ENCODE measurements at places on chromosomes 6 and 20.

DNA sequence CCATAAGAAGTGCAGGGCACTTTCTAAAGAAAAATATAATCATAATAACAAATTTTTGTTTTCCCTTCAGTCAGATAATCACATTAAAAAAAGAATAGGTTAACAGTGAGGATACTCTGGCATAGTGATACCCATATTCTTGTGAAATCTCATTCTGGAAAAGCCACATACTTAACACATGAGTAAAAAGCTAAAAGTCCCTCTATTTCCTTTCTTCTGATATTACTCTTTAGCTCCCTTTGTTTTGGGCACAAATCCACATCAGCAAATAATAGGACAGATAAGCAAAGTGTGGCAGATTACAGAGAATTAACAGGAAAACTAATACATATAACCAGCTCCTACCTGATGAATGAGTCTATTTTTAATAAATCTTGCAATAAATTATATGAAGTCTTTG is 15.8 kb downstream of the SHPRH start:
- H3K36me3 ChIP-seq = peaks cover 4% of the 10 kb centered on the region
- H3K4me3 ChIP-seq = no peak overlapping the region
- DNase-seq = no peak
- no peak overlapping the region for H3K27ac ChIP-seq
- no peaks in the 10 kb centered on the region for H3K4me1 ChIP-seq

GRCh38 chr6:98941319-98941718 is 6.4 kb downstream of the FBXL4 start:
- H3K27ac ChIP-seq = no peak overlapping the region
- H3K27me3 ChIP-seq = no peaks in the 10 kb centered on the region
- H3K36me3 ChIP-seq = no peaks in the 10 kb centered on the region
- no peak overlapping the region for H3K4me3 ChIP-seq
- H3K4me1 ChIP-seq = no peaks in the 10 kb centered on the region
- no peak for DNase-seq

DNA sequence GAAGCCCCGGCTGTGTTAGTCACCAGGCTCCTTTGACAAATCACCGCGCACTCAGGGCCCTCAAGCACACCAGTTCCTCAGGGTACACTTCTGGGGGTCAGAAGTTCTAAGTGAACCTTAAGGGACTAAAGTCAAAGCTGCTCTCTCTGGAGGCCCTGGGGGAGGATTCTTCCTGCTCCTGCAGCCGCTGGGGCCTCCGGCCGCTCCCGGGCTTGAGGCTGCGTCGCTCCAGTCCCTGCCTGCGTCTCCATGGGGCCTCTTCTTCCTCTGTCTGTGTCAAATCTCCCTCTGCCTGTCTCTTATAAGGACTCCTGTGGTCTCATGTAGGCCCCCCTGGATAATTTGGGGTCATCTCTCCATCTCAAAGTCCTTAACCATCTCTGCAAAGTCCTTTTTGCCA is 18.1 kb upstream of the GATA5 start:
- H3K27ac ChIP-seq = no peak overlapping the region
- no peaks in the 10 kb centered on the region for H3K36me3 ChIP-seq
- peaks cover 53% of the 10 kb centered on the region for H3K27me3 ChIP-seq
- DNase-seq = no peak
- no peaks in the 10 kb centered on the region for H3K4me1 ChIP-seq

DNA sequence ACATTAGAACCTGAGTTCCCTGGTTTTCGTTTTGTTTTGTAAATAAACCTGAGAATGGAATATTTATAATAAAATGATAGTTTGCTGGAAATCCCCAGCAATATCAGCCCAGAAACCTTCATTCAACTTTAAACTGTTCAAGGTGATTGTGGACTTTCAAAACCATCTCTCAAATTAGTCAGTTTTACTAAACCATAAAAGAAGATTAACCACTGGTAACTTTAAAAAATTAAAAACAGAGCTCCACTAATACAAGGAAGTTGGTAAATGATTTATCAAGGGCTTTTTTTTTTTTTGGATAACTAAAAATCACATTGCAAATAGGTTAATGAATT is 10.0 kb downstream of the MBOAT1 start:
- no peaks in the 10 kb centered on the region for H3K27me3 ChIP-seq
- no peaks in the 10 kb centered on the region for H3K36me3 ChIP-seq
- no peak for DNase-seq

- no peaks in the 10 kb centered on the region for H3K4me1 ChIP-seq
- H3K27me3 ChIP-seq = no peaks in the 10 kb centered on the region
- no peak for DNase-seq
- no peak overlapping the region for H3K27ac ChIP-seq
- no peaks in the 10 kb centered on the region for H3K36me3 ChIP-seq
These were observed 32.8 kb upstream of the SSTR4 start for GRCh38 chr20:23002276-23002675.

DNA sequence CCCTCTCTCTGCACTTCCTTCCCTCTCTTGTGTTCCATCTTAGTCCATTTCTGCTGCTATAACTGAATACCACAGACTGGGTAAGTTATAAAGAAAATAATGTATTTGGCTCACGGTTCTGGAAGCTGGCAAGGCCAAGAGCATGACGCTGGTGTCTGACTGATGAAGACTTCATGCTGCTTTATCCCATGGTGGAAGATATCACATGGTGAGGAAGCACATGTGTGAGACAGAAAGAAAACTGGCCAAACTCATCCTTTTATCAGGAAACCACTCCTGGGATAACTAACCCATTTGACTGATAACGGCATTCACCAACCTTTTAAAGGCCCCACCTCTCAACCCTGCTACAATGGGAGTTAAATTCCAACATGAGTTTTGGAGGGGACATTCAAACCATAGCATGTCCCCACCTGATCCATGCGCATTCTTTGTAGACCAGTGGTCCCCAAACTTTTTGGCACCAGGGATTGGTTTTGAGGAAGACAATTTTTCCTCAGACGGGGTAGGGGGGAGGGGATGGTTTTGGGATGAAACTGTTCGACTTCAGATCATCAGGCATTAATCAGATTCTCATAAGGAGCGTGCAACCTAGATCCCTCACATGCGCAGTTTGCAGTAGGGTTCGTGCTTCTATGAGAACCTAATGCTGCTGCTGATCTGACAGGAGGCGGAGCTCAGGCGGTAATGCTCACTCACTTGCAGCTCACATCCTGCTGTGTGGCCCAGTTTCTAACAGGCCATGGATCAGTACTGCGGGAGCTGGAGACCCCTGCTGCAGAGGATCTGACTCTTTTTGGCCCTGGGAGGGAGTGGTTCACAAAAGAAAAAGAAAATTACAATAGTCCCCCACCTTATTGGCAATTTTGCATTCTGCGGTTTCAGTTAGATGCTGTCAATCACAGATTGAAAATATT is 71.7 kb upstream of the RNF24 start:
- peaks cover 9% of the 10 kb centered on the region for H3K4me1 ChIP-seq
- peaks cover 4% of the 10 kb centered on the region for H3K27me3 ChIP-seq
- no peak overlapping the region for H3K4me3 ChIP-seq
- no peaks in the 10 kb centered on the region for H3K36me3 ChIP-seq
- no peak overlapping the region for H3K27ac ChIP-seq

DNA sequence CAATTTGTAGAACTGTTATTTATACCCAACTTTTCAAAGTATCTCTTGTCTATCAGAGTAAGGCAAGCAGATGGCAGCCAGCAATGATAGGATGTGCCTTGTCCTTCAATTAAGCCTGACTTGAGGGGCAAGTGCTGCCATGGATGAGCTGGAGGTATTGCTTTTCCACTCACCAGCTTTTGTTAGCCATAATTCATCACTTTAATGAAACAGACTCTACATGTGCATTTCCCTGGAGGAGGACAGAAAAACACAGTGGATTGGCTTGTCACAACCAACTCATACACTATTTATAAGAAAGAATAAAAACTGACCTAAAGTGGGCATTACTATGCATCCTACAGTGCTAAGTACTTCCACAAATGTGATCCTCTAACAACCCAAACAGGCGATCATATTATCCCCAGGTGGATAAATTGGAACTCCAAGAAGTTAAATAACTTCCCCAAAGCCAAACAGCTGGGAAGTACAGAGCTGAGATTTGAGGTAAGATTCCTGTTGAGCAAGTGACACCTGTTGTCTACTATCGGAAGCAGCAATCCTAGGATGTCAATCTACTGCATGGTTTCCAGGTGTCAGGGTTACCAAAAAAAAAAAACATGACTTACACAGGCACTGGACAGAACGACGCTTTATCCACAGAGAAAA is 73.9 kb upstream of the NRSN1 start:
- no peak for DNase-seq
- H3K36me3 ChIP-seq = no peaks in the 10 kb centered on the region
- H3K4me3 ChIP-seq = no peak overlapping the region
- no peak overlapping the region for H3K27ac ChIP-seq
- no peaks in the 10 kb centered on the region for H3K4me1 ChIP-seq

DNA sequence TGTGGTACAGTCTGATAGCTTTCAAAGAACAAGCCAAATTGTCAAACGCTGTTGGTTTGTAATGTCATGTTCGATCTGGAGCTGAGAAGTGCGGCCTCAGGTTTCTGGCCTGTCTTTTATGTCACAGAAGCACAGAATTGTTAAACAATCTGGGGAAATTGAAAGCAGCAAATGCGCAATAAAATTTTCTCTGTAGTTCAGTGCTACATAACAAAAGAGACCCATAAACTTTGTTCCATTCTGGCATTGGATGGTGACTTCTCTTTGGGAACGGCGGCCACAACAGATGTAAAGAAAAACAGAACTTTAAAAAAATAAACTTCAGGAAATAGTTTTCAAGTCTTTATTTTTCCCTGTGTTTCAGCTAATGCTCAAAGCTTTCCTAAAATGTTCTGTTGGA is 106.9 kb downstream of the PRL start:
- H3K27ac ChIP-seq = no peak overlapping the region
- no peaks in the 10 kb centered on the region for H3K27me3 ChIP-seq
- no peaks in the 10 kb centered on the region for H3K4me1 ChIP-seq
- H3K4me3 ChIP-seq = no peak overlapping the region

- no peaks in the 10 kb centered on the region for H3K4me1 ChIP-seq
- H3K36me3 ChIP-seq = peaks cover 39% of the 10 kb centered on the region
- no peak for DNase-seq
- no peak overlapping the region for H3K4me3 ChIP-seq
- H3K27ac ChIP-seq = no peak overlapping the region
- H3K27me3 ChIP-seq = no peaks in the 10 kb centered on the region
These were observed 67.9 kb downstream of the EZR start for GRCh38 chr6:158751224-158751623.

GRCh38 chr6:3282476-3283236 is 23.9 kb downstream of the PSMG4 start:
- no peak for DNase-seq
- H3K4me3 ChIP-seq = no peak overlapping the region
- no peaks in the 10 kb centered on the region for H3K27me3 ChIP-seq
- H3K27ac ChIP-seq = no peak overlapping the region
- peaks cover 13% of the 10 kb centered on the region for H3K36me3 ChIP-seq

GRCh38 chr6:37922563-37922962 is 103.0 kb downstream of the ZFAND3 start:
- no peak overlapping the region for H3K27ac ChIP-seq
- no peaks in the 10 kb centered on the region for H3K27me3 ChIP-seq
- no peak for DNase-seq
- peaks cover 10% of the 10 kb centered on the region for H3K4me1 ChIP-seq
- no peaks in the 10 kb centered on the region for H3K36me3 ChIP-seq
- H3K4me3 ChIP-seq = no peak overlapping the region

DNA sequence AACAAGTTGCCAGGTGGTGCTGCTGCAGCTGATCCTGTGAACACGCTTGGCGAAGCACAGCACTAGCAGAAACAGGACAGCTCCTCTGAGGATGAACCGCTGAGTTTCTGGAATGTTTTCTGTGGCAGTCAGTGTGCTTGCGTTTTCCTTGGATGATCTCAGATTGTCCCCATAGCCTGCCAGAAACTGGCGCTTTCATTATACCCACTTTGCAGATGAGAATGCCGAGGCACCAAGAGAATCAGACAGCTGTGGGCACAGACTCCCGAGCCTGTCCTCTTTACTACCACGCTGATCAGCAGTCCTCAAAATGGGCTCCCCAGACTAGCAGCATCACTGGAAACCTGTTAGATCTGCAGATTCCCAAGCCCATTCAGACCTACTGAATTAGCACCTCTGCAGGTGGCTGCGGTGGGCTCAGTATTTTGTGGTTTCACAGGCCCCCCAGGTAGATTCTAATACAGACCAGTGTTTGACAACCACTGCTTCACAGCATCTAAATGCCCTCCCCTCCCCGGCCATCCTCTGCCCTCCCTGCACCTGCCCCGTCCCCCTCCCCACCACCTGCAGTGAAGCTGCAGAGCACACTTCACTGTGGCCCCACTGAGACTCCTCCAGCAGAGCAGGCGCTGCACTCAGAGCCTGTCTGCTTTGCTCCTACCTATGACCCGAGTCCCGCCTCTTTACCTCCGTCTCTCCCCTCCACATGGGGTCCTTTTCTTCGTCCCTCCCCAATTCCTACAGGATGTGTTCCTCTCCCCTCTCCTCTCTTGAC is 29.6 kb downstream of the SPATA2 start:
- H3K27me3 ChIP-seq = no peaks in the 10 kb centered on the region
- DNase-seq = no peak
- H3K4me1 ChIP-seq = peaks cover 4% of the 10 kb centered on the region

GRCh38 chr20:7772371-7772770 is 167.9 kb downstream of the HAO1 start:
- no peak overlapping the region for H3K4me3 ChIP-seq
- no peaks in the 10 kb centered on the region for H3K36me3 ChIP-seq

- H3K27ac ChIP-seq = no peak overlapping the region
- H3K4me3 ChIP-seq = no peak overlapping the region
- DNase-seq = no peak
These were observed 152.7 kb upstream of the FKBP1C start for GRCh38 chr6:63058601-63059000.

DNA sequence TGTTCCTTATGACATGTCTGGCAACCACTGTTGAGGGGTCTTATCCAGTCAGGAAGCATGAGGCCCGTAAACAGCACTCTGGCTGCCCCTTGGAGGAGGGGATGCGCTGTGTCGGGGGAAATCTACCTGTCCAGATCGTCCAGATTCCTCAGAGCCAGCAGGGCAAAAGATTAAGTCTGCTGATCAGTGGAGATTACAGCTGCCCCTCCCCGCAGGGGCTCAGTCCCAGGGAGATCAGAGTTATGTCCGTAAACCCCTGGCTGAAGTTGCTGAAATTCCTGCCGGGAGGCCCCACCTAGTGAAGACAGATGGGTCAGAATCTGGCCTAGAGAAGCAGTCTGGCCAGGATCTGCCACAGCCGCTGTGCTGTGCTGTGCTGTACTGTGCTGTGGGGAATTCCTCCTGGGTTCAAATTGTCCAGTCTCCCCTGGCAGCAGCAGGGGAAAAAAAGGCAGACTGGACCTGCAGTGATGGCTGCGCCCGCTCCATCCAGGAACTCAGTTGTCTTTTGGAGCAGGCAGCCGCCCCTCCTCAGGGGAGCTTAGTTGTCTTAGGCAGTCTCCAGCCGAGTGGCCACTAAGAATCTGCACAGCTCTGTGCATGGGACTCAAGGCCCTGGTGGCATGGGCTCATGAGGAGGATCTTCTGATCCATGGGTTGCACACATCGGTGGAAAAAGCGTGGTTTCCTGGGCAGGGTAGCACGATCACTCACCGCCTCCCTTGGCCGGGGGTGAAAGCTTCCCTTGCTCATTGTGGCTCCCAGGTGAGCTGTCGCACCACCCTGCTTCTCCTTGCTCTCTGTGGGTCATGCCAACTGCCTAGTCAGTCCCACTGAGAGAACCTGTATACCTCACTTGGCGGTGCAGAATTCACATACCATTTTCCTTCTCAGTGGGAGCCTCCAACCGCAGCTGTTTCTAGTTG is 1368.8 kb upstream of the ADGRB3 start:
- DNase-seq = no peak
- H3K27ac ChIP-seq = no peak overlapping the region
- no peak overlapping the region for H3K4me3 ChIP-seq
- no peaks in the 10 kb centered on the region for H3K36me3 ChIP-seq
- H3K4me1 ChIP-seq = no peaks in the 10 kb centered on the region

- H3K27me3 ChIP-seq = no peaks in the 10 kb centered on the region
- H3K4me1 ChIP-seq = peaks cover 47% of the 10 kb centered on the region
- H3K36me3 ChIP-seq = peaks cover 50% of the 10 kb centered on the region
- DNase-seq = no peak
- peak overlapping the region; percentile 40 for H3K27ac ChIP-seq
These were observed 576 bp upstream of the RRP36 start for GRCh38 chr6:43020847-43021246.
